Activated naive CD4-positive, alpha-beta T cell treated with anti-CD3 and anti-CD28 coated beads for 36 hours (primary cell): ENCODE measurements at places on chromosomes 12 and 14. TPM values are rescaled to one million over a fixed set of nuclear protein-coding genes. Genes with fewer than 3 reads are reported as not detected.

- H3K27me3 ChIP-seq: peaks cover 13% of the 10 kb centered on the region
- no peak for DNase-seq
- peak overlapping the region; percentile 87 for H3K4me3 ChIP-seq
- peak overlapping the region; percentile 59 for H3K27ac ChIP-seq
- peaks cover 8% of the 10 kb centered on the region for H3K4me1 ChIP-seq
These were observed 525 bp upstream of the FAR2 start for GRCh38 chr12:29148596-29148910.

DNA sequence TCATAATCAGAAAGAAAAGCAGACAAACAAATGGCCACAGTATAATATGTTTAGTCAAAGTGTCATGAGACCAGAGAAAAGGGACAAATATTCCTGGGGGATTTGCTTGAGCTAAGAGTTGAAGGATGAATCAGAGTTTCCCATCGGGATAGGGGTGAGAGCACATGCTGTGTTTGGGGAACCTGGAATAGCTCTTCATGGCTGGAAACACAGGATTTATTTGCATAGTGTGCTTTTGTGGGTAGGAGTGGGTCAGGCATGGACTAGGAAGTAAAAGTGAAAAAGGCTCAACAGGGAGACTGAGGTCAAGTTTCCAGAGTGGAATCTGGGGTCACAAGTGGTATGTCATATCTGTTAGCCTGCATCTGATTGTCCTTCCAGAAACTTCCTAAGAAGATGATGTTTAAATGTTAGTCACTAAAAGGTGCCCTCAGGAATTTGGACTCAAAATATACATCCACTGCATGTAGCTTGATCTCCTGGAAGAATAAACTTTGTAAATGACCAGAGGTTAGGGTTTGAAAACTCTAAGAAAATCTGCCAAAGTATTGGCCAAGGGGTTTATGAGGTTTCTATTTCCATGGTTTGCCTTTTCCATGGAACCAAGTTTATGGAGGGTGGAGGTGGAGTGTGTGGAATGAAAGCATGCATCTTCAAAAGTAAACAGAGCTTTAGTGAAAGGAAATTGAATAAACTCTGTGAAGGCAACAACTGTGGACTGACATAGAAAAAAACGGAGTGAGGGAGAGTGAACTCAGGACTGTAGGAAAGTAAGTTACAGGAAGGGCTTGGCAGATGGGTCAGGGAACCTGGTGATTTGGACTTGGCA, 344.6 kb downstream of the C12orf75 start:
- no peak overlapping the region for H3K27ac ChIP-seq
- H3K4me1 ChIP-seq: no peaks in the 10 kb centered on the region
- H3K36me3 ChIP-seq: no peaks in the 10 kb centered on the region
- peaks cover 4% of the 10 kb centered on the region for H3K27me3 ChIP-seq
- H3K4me3 ChIP-seq: no peak overlapping the region

RPAP3 gene
- total RNA-seq: 46.7 TPM

GLT8D2 gene
- not detected for total RNA-seq

- no peak for DNase-seq
- no peaks in the 10 kb centered on the region for H3K27me3 ChIP-seq
- peaks cover 60% of the 10 kb centered on the region for H3K36me3 ChIP-seq
- peaks cover 61% of the 10 kb centered on the region for H3K4me1 ChIP-seq
These were observed 5.9 kb downstream of the NEMP1 start for GRCh38 chr12:57072661-57073060.

DNA sequence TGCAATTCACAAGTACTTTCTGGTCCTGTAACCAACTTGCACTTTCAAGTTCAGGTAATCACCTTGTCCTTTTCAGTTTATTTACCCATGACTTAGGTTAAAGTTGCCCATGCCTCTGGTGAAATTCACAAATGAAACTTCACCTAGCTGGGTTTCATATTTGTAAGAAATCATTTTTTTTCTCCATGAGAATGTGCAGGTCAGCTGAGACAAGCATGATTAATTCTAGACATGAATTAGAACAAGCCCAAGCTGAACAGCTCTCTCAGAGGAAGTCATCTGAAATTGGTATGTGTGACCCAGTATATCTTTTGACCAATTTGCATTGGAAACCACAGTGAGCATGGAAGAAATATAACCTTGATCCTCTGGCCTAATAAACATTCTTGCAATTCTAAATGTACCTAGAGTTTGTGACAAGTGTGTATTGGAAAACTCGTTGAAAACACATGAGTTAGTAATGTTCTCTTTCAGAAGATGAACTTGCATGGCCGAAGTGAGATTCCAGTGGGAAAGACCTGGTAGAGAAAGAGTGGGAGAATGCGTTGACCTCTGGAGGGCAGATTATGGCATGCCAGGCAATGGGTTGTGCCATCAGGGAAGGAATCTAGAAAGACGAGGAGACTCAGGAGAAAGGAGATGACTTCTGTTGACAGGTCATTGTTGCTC, 486.5 kb downstream of the ZFP36L1 start:
- no peak for DNase-seq
- no peak overlapping the region for H3K27ac ChIP-seq
- H3K36me3 ChIP-seq: peaks cover 8% of the 10 kb centered on the region
- H3K4me1 ChIP-seq: peaks cover 16% of the 10 kb centered on the region
- H3K27me3 ChIP-seq: no peaks in the 10 kb centered on the region

PZP gene
- total RNA-seq: not detected

DNA sequence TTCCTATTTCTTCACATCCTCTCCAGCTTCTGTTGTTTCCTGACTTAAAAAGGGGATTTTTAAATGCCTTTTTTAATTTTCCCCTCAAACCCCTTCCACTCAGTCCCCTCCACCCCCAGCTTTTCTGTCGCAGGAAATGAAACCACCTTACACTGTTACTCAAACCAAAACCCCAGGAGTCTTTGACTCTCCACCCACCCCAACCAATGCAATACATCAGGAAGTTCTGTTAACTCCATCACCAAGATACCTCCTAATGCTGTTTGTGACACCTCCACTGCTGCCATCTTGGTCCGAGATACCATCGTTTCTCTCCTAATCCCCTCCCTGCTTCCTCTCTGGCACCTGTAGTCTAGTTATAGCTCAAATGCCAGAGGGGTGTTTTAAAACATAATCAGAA, 25.4 kb upstream of the CPM start:
- peaks cover 7% of the 10 kb centered on the region for H3K36me3 ChIP-seq
- peak; percentile 80 for DNase-seq
- H3K4me1 ChIP-seq: peaks cover 54% of the 10 kb centered on the region

- DNase-seq: no peak
- H3K27ac ChIP-seq: no peak overlapping the region
- H3K4me1 ChIP-seq: peaks cover 7% of the 10 kb centered on the region
These were observed 750 bp upstream of the DBX2 start for GRCh38 chr12:45051572-45052125.

OR10AD1 gene
- total RNA-seq: not detected

SMIM41 gene
- not detected for total RNA-seq

GRCh38 chr14:33463731-33464130, 487.1 kb downstream of the EGLN3 start:
- DNase-seq: no peak
- H3K27me3 ChIP-seq: no peaks in the 10 kb centered on the region
- H3K36me3 ChIP-seq: no peaks in the 10 kb centered on the region
- H3K4me1 ChIP-seq: no peaks in the 10 kb centered on the region
- no peak overlapping the region for H3K4me3 ChIP-seq

- peaks cover 38% of the 10 kb centered on the region for H3K4me1 ChIP-seq
- peaks cover 7% of the 10 kb centered on the region for H3K36me3 ChIP-seq
- DNase-seq: no peak
- H3K27ac ChIP-seq: no peak overlapping the region
- H3K27me3 ChIP-seq: no peaks in the 10 kb centered on the region
These were observed 53.6 kb downstream of the CHST11 start for GRCh38 chr12:104510145-104510872.

DNA sequence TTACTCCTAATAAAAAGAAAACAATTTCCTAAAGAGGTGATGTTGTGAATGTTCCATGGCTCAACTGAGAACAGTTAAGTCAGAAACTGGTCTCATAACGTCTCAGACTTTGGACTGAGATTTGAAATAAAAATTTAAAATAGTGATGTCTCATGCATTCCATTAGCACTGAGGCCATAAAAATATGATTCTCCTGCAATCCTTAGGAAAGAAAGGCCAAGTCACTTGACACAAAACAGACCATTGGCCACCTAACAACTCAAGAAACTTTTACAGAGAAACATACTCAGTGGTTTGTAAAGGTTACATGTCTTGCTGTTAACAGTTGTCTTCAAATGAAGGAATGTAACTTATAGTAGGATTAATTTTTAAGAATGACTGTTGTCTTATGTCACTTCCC, 58.1 kb downstream of the STAB2 start:
- no peaks in the 10 kb centered on the region for H3K36me3 ChIP-seq
- no peak for DNase-seq
- H3K27me3 ChIP-seq: peaks cover 4% of the 10 kb centered on the region
- H3K27ac ChIP-seq: no peak overlapping the region
- H3K4me3 ChIP-seq: no peak overlapping the region
- H3K4me1 ChIP-seq: no peaks in the 10 kb centered on the region

DNA sequence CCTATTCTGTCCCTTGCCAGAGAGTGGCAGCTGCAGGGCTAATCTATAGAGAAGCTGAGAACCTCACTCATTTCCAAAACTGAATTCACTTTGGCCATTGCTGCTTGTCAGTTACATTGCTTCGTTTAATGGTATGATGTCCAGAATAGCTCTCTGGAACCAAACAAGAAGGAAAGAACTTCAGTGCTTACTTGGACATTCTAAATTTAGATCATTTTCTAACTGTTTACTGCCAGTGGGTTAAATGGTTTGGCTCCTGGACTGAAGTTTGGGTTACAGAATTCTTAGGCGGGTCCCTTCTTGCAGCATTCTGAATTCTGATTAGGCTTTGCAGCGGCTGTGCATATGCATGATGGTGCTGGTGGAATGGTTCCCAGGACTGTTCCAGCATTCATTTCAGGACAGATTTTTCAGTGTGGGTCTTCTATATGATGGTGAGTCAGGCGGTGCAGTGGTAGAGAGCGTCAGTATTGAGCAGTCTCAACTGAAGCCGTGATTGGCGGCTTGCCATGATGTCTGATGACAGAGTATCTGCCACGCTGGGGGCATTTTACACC, 148.7 kb downstream of the DYRK2 start:
- H3K4me1 ChIP-seq: peaks cover 7% of the 10 kb centered on the region
- no peak overlapping the region for H3K27ac ChIP-seq
- no peak overlapping the region for H3K4me3 ChIP-seq
- peaks cover 2% of the 10 kb centered on the region for H3K27me3 ChIP-seq

DNA sequence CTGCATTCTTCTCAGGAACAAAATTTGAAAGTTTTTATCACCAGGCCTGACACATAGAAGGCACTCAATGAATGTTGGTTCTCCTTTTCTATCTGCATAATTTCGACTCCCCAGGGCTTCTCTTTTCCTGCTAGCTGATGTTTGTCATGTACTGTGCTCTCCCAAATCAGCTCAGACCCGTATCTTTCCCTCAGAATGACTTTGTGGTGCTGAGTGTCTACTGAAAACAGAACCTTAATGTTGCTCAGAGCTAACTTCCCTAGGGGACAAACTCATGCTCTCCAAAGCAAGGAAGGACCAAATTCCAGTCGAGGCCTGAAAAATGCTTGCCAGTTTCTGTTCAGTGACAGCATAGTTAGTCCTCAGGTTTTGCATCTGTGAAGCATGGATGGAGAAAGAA, 1.9 kb downstream of the ARHGDIB start:
- peaks cover 34% of the 10 kb centered on the region for H3K4me1 ChIP-seq
- H3K27me3 ChIP-seq: no peaks in the 10 kb centered on the region
- peaks cover 39% of the 10 kb centered on the region for H3K36me3 ChIP-seq

MYRFL gene
- not detected for total RNA-seq

DNA sequence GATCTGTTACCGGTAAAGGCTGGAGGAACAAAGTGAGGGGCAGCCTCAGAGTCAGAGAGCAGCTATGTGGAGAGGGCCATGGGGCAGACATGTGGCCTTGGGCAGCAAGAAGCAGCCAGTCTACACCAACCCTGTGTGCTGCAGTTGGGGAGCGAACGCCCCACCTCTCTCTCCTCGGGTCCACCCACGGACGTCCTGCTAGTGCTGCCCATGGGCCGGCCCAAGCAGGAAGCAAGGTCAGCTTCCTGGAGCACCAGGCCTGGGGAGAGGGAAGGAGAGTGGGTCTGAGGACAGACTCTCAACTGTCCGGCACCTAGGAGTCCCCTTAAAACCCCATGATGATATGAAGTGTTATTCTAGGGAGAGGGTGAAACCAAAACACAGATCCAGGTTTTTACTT, 254.8 kb upstream of the FKBP4 start:
- no peaks in the 10 kb centered on the region for H3K36me3 ChIP-seq
- H3K4me3 ChIP-seq: no peak overlapping the region
- H3K27me3 ChIP-seq: peaks cover 7% of the 10 kb centered on the region
- no peak overlapping the region for H3K27ac ChIP-seq
- H3K4me1 ChIP-seq: no peaks in the 10 kb centered on the region

CIT gene
- 78.6 TPM for total RNA-seq

ASB2 gene
- total RNA-seq: 2.5 TPM

- no peaks in the 10 kb centered on the region for H3K36me3 ChIP-seq
- H3K4me1 ChIP-seq: no peaks in the 10 kb centered on the region
- DNase-seq: no peak
- H3K4me3 ChIP-seq: no peak overlapping the region
These were observed 168.6 kb downstream of the STXBP6 start for GRCh38 chr14:24881116-24881893.

NRL gene
- 1.7 TPM for total RNA-seq

- no peaks in the 10 kb centered on the region for H3K27me3 ChIP-seq
- no peak overlapping the region for H3K4me3 ChIP-seq
- DNase-seq: no peak
- H3K36me3 ChIP-seq: peaks cover 19% of the 10 kb centered on the region
These were observed 101.1 kb upstream of the PLEKHG7 start for GRCh38 chr12:92601680-92602079.

GRCh38 chr12:54411391-54412241, 7.5 kb downstream of the ITGA5 start:
- H3K36me3 ChIP-seq: peaks cover 3% of the 10 kb centered on the region
- peak; percentile 71 for DNase-seq
- no peaks in the 10 kb centered on the region for H3K27me3 ChIP-seq
- H3K4me1 ChIP-seq: peaks cover 58% of the 10 kb centered on the region
- peak overlapping the region; percentile 38 for H3K4me3 ChIP-seq
- H3K27ac ChIP-seq: peak overlapping the region; percentile 96

NID2 gene
- not detected for total RNA-seq

TAMALIN gene
- total RNA-seq: 14.7 TPM

DNA sequence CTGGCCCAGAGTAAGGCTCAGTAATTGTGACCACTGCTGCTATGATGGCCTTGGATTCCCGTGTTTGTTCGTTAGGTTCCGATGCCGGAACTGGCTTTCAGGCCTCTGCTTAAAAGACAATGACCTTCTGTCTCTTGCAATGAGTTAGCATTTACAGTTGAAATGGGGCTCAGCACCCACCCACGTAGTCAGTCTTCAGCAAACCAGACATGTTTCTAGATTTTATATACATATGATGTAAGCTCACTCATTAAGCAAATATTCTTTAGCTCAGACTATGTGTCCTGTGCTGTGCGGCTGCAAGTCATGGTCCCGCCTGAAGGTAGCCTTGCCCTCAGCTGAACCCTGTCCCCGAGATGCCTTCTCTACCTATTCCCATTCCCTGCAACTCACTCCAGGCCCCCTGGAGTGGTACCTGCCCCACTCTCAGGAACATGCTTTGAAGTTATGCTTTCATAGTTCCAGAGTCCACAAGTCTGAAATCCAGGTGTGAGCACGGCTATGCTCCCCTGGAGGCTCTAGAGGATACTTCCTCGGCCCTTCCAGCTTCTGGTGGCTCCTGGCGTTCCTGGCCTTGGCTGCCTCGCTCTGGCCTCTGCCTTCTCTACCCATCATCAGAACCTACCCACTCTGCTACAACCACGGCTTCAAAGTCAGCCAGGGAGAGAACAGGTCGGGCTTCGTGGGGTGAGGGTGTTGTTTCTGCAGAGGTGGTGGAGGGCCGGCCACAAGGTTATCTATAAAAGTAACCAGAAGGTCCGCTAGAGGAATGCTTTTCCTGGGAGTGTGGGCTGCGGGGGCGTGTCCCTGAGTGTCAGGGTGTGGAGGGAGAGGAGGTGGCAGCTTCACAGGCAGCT, 157.8 kb downstream of the RBM19 start:
- no peak overlapping the region for H3K27ac ChIP-seq
- H3K36me3 ChIP-seq: peaks cover 32% of the 10 kb centered on the region
- no peaks in the 10 kb centered on the region for H3K4me1 ChIP-seq

HCAR3 gene
- total RNA-seq: not detected
